Suprapubic skin (tissue), 4 donors: ENCODE measurements at places on chromosomes 4 and X. TPM values are rescaled to one million over a fixed set of nuclear protein-coding genes. Genes with fewer than 3 reads are reported as not detected.

TAF7L gene
- total RNA-seq: 1.4 TPM

DNA sequence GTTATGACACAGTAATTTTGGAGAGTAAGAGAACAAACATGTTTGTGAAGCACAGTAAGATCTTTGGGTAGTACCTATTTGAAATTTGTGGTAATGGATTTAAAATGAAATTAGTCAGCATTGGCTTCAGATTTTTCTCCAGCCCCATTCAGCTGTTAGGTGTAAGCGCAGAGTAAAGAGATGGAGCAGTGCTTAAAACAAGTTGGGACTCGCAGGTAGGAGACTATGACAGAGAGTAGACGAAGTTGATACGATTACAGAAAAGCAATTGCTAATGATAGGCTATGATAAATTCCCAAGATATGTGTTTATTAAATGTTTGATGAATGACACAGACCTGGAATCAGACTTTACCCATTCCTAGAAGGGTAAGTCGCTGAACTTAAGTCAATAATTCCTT, 72.6 kb downstream of the CHIC2 start:
- DNase-seq: no peak

NAA11 gene
- total RNA-seq: not detected

- DNase-seq: no peak
Observed at GRCh38 chr4:41384992-41385391, 128.3 kb downstream of the UCHL1 start.

NOX1 gene
- total RNA-seq: not detected

ARHGEF38 gene
- total RNA-seq: 0.83 TPM

DNA sequence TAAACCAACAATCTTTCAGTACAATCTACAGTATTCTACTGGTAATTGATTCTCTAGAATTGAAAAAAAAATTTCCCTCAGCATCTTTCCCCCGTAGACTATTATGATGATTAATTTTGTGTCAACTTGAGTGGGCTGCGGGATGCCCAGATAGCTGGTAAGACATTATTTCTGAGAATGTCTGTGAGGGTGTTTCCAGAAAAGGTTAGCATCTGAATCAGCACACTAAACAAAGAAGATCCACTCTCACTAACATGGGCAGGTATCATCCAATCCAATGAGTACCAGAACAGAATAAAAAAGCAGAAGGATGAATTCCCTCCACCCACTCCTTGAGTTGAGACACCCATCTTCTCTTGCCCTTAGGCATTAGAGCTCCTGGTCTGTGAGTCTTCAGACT, 186.1 kb upstream of the MAB21L2 start:
- no peak for DNase-seq

TBX22 gene
- not detected for total RNA-seq

CLDN22 gene
- not detected for total RNA-seq

EXOC1 gene
- 35.9 TPM for total RNA-seq

- no peak for DNase-seq
Observed at GRCh38 chr4:84814094-84814750, 152.3 kb downstream of the WDFY3 start.

DNA sequence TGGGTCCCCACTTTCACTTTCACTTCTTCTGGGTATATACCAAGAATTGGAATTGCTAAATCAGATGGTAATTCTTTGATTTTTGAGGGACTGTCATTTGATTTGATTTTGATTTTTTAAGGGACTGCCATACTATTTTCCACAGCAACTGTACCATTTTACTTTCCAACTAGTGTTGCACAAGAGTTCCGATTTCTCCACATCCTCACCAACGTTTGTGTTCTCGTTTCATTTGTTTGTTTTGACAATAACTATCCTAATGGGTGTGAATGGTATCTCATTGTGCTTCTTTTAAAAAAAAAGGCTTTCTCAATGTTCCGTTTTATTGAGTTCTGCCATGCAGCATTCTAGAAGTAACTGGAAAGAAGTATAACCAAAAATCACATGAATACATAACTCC, 62.6 kb downstream of the C4orf46 start:
- DNase-seq: no peak

DNA sequence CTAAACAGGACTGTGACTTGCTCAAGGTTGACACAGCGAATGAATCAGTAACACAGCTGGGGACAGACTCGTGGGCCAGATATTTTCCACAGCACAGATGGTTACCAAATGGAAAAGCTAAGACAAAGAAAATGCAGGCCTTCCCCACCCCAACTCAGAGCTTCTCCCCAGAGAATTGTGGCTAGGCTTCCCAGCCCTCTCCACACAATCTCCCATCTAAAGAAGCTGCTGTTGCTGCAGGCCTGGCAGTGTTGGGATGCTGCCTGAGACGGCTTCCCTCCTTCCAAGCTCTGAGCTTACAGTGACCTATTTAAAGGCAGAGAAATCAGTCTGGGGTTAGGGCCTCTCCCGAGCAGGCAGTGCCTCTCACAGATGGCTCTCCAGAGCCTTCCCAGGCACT, 46.5 kb upstream of the PGRMC1 start:
- peak; percentile 63 for DNase-seq

DNA sequence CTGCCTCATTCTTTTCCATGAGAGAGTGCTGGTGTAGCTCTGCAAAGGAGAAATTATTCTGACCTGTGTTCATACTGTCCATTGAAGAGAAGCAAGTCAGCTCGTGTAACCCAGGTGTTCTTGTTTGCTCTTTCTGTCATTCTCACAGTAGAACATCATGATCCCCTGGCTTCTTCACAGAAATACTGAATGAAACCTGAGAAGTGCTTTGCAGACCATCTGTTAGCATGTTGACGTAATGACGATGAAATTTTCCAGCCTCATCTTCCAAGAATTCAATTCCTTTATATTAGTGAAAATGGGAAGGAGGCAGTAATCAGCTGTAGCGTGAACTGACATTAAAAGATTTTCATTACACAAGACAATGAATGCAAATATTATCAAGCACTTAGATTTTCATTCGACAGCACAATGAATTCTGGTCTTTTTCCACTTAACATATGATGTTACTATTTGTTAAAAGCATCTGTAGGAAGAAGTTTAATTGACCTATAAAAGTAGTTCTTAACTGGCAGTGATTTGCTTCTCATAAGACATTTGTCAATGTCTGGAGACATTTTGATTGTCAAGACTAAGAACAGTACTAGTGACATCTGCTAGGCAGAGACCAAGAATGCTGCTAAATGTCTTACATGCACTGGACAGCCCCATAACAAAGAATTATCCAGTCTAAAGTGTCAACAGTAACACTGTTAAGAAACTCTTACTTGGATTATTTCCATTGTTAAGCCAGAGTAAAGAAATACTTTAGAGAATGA, 246.3 kb downstream of the BANK1 start:
- no peak for DNase-seq

DNA sequence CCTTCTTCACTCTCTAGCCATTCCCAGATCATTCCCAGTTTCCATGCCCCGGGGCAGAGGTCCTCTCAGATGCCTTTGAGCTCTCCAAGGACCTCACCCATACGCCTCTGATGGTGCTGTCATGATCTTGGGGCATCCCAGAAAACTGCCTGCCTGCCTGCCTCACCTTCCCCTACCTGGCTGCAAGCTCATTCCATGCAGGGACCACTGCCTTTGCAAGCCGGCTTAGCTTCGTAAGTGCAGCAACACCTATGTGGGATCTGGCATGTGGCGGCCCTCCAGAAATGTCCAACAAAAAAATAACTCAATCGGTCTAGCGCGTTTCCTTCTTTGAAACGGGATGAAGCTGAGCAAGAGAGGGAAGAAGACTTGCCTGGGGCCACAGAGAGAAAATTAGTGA, 53.0 kb downstream of the C4orf50 start:
- DNase-seq: no peak
